ENCODE measurements at places on chromosomes 16 and 17.

GRCh38 chr16:51641191-51641765, 490.2 kb upstream of the SALL1 start:
- ATAC-seq: no peak

GRCh38 chr17:1034652-1035210, 37.8 kb downstream of the TIMM22 start:
- no peak for ATAC-seq

- no peak for ATAC-seq
Observed at GRCh38 chr17:30279156-30279555, 12.6 kb downstream of the BLMH start.

- no peak for ATAC-seq
Observed at GRCh38 chr17:52524096-52524637, 365.7 kb upstream of the CA10 start.

DNA sequence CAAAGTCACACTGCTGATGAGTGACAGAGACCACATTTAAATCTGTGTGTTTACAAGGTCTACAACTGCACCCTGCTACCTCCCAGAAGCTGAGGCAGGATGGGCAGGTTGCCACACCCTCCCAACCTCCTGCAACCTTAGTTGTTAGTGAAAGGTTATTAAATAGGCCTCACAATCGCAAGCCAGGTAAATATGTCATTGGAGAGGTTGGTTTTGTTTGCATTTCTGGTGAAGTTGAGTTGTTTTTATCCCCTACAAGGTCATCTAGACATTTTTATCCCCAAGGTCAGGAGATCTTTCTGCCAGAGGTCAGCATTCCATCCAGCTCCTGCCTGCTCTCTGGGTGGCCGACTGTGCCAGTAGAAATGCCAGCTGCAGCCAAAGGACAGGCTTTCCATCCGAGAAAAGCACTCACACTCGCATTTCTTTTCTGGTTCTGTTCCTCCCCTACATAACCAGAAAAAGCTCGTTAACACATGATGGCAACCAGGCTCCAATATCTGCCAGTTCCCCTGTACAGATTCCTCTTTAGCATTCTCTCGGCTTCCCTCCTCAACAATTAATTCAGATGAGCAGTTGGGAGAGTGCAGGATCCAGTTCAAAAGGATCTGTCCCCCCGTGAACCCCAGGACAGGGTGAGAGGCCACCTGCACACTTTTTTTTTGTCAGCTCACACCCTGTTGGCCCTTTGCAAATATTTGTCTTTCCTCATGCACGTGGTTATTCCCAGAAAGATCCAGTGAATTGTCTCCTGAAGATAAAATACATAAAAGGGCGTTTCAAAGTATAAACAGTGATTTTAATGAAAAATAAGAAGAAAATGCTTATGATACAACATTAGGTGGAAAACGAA, 562.8 kb downstream of the MAF start:
- ATAC-seq: no peak

GRCh38 chr16:81645266-81645694, 133.8 kb upstream of the PLCG2 start:
- peak; percentile 89 for ATAC-seq

- no peak for ATAC-seq
Observed at GRCh38 chr17:77146246-77146632, 5.5 kb downstream of the SEC14L1 start.

- ATAC-seq: no peak
Observed at GRCh38 chr16:23416816-23417215, 36.2 kb downstream of the COG7 start.

- ATAC-seq: no peak
Observed at GRCh38 chr17:14434506-14434905, 133.6 kb downstream of the HS3ST3B1 start.

GRCh38 chr16:59864981-59865666, 1131.0 kb upstream of the GOT2 start:
- no peak for ATAC-seq

GRCh38 chr17:14044702-14045101, 24.6 kb upstream of the COX10 start:
- no peak for ATAC-seq

DNA sequence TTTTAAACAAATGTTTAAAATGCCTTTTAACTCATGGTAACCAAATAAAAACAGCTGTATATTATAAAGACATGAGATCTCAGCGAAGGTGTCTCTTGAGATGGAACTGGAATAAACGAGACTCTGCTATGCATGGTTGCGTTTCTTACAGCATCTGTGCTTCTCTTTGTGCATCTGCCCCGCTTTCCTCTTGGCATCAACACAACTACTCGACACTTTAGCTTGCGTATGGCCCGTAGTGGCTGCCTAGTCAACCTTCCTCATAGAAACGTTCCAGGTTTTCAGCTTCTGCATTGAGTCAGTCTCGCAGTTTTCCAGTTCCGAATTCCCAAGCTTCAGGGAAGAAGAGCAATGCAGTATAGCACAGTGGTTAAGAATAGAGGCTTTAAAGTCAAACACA, 214.9 kb downstream of the CEP112 start:
- ATAC-seq: no peak

DNA sequence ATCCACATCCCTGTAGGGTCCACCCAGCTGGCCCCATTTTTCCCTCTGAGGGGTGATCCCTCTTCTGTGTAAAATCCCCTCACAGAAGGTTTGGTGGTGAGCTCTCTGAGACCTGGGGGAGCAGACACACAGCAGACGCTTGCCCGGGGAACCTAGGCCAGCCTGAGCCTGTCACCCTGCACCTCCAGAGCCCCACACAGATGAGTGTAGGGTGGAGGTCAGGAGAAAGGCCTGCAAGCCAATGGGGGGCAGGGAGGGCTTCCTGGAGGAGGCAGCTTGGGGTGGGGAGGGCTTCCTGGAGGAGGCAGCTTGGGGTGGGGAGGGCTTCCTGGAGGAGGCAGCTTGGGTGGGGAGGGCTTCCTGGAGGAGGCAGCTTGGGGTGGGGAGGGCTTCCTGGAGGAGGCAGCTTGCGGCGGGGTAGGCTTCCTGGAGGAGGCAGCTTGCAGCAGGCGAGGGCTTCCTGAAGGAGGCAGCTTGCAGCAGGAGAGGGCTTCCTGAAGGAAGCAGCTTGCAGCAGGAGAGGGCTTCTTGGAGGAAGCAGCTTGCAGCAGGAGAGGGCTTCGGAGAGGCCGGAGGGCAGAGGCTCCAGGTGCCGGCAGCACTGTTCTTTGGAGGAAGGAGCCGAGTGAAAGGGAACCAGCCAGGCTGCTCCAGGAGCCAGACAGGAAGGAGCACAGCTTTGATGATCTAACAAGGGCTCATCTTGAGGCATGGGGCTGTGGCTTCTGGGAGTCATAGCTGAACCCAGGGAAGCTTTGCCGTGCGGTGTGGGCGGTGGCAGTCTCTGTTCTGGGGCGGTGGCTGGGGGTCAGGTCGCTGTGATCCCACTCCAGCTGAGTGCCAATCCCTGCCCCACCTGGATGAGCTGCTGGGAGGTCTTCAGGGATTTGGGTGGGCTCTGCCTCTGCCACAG, 83.7 kb upstream of the ZNF469 start:
- no peak for ATAC-seq

- no peak for ATAC-seq
Observed at GRCh38 chr16:22323173-22323958, 26.2 kb downstream of the POLR3E start.
